ENCODE measurements at places on chromosomes 11 and 22.

- DNase-seq: peak; percentile 44
Measured at GRCh38 chr11:124961972-124962609, 8.1 kb downstream of the CCDC15 start.

- DNase-seq: no peak
Measured at GRCh38 chr11:3626250-3626960, 15.4 kb downstream of the ART5 start.

- DNase-seq: no peak
Measured at GRCh38 chr11:12757416-12757815, 83.2 kb downstream of the TEAD1 start.

- DNase-seq: no peak
Measured at GRCh38 chr11:123373754-123374621, 56.1 kb upstream of the GRAMD1B start.

DNA sequence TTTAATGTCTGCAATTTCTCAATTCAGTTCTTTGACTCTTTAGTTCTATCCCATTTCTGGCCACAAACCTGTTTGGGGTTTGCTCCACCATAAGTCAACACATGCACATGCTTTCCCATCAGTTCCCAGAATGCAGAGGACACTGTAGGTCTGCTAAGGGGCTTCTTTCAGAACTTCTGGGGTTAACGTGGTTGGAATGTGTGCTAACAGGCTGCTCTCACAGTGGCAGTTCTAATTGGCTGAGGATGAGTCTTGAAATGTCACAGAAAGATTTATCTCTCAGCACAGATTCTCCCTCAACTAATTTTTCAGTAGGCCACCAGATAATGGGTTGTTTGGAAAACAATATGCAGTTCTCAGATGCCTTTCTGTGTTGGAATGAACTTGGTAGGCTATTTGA is 703.4 kb downstream of the NTM start:
- DNase-seq: no peak

DNA sequence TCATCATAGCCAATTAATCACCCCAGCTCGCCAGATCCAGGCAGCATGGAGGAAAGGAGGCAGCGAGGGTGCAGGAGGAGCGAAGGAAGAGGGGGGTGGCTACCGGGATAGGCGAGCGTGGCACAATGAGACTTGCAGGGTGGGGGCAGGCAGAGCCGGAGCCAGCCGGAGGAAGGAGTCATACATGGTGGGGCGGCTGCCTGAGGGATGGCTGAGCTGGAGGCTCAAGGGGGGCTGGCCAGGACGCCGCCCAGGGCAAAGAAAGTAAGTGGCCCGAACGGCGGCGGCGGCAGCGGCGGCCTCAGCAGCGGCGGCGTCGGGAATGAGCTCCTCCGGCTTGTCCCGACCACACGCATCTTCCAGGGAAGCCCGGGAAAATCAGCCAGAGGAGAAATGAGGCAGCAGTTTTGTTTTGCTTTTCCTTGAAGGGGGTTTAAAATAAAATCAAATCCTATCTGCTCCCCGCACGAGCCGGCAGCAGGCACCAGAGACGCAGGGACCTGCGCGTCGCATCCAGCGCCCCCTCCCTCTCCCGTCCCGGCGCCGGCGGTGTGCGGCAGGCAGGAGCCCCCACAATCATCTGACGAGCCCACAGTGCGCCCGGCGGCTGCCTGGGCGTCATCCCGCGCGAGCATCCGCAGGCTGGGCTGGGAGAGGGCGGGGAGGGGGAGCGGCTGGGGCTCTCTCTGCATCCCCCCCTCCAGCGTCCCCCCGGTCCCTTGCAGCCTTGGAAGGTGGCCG is 263.6 kb downstream of the CTTN start:
- DNase-seq: no peak

DNA sequence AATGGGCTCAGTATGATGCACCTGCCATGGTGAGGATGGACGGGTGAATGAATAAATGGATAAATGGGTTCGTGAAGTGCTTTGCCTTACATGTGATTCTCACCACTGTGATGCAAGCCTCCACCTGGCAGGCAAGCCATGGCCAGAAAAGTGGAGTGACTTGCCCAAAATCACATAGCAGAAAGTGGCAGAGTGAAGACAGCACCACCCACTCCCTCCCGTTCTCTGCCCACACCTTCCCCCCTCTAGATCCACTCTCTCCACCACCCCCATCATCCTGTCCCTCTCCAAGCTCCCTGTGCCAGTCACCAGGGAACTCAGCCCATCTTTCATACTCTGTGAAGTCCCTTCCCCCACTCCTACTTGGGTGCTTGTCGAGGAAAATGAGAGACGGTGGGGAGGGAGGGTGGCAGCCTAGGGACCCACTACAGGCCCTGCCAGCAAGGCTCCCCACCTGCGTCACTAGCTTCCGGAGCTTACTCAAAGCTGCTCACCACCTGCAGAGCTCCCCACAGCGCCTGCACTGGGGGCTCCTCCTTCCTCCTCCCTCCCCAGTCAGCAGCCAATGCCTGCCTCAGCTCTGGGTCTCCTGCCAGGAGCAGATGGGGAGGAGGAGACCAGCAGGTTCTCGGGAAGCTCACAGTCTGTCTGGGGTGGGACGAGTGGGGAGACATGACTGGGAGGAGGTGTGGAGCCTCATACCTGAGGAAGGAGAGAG is 82.3 kb downstream of the PDE2A start:
- DNase-seq: peak; percentile 39

- DNase-seq: no peak
Measured at GRCh38 chr11:113349528-113349927, 35.1 kb downstream of the TTC12 start.

DNA sequence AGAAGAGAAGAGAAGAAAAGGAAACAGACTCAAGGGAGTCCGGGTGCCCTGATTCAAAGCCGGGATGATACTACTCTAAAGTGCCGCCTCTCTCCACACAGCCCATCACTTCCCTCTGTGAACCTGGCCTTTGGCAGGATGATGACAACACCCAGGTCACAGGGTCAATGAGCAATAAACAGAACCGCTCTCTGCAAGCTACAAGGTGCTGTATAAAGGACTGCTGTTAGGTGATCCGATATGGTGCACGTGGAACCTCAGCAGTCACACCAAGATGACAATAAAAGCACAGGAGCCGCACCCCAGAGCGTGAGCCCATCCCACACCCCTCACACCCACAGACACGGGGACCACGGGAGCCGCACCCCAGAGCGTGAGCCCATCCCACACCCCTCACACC is 10.7 kb downstream of the TTLL1 start:
- no peak for DNase-seq

DNA sequence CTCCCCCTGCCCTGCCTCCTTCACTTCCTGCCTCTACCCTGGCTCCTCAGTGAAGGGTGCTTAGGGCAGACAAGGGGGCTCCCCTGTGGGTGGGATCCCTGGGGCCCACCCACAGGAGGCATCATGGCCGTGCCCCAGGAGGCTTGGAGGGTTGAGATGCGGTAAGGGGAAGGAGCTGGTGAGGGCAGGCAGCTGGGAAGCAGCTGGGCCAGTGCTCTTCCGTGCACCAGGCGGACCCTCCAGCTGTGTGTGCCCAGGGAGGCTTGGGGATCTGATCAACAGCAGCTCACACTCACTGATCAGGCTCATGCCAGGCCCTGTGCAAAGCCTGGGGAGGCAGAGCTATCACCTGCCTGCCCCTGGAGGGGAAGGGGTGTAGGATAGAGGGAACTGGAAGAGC is 59.3 kb upstream of the TTLL12 start:
- no peak for DNase-seq

- no peak for DNase-seq
Measured at GRCh38 chr11:130865091-130865773, 51.0 kb downstream of the SNX19 start.

DNA sequence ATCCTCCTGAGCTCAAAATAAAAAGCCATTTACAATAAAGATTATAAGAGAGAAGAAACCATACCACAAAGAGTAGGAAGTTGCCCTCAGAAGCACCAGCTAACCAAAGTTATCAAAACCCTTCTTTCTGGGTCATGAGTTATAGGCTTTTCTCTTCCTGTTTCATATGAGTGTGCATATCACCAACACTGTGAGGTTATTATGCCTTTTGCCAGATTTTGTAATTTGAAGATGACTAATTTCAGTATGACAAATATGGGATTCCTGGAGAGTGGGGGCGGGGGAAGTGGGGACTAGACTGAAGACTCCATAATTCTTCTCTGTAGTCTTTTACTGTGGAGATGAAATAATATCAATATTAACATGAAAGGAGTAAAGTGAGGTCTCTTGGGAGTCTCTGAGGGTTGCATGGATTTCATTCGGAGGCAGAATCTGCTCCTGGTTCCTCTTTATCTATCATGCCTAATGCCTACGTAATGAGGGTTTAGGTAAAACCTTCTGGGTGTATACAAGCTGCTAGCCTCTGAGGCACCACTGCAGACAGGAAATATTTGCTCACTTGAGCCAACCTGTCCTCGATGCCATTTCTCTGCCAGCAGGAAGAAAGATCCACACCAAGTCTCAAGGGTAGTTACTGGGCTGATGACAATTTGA is 2.1 kb downstream of the LPXN start:
- peak; percentile 58 for DNase-seq

- DNase-seq: no peak
Measured at GRCh38 chr22:25357132-25357455, 137.7 kb downstream of the CRYBB2 start.

GRCh38 chr22:28015676-28016601 is 96.9 kb upstream of the PITPNB start:
- no peak for DNase-seq

GRCh38 chr11:83956119-83956697 is 670.0 kb upstream of the CCDC90B start:
- DNase-seq: no peak

GRCh38 chr11:62843466-62843865 is 4.1 kb upstream of the WDR74 start:
- DNase-seq: no peak

DNA sequence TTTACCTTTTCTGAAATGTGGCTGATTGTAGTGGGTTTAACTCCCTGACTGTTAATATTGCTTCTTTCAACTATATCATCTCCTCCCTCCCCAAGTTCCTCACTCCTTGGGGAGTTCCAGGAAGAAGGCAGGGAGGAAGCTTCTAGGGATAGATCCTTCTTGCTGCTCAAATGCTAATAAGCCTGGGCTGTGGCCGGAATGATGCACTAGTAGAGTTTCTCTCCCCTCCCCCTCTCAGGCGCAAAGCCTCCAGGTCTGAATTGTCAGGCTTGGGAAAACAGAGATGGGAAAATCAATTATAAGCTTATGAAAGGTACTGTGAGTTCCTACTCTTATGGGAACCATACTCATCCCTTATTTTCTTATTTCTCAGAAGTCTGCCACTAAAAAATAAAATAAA is 30.8 kb downstream of the FEZ1 start:
- no peak for DNase-seq

DNA sequence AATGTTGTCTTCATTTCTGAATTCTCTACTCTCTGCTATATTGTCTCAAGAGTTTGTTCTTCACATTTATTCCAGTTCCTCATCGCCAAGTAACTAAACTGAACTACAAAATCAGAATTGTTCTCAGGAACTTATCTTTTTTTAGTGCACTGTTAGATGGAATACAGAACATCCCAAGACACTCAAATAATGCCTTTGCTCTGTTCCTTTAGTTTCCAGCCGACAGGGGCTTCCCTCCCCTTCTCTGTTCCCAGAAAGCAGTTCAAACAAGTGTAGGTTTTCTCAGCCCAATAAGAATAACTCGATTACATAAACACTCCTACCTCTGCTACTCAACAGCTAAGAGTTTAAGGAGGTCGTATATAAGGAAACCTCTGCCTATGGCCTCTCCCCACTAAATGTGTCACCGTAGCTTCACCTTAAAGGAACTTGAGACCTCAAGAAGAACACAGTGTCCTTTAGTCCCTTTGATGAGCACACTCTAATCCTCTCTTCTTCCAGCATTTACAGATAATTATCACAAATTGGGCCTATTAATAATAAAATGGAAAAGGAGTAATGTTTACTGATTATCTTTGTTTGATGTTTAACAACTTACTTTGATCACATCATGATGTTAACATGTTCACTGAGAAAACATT is 6.9 kb downstream of the POU2AF3 start:
- no peak for DNase-seq

DNA sequence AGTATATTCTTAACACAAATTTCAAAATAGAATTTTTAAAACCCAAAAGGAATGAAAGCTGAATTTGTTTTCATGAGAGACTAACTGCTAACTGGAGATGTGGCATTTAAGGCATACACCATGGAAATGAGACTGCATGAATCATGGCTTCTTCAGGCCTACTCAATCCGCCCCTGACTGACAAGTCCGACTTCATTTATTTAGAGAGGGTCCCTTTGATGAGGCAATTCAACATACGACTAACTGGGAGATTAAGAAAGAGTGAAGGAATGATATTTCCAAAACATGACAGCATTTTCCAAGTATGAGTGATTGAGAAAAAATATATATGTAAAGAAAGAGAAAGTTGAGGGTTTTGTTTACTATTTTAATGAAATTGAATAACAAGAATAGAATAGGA is 720.1 kb downstream of the DLG2 start:
- no peak for DNase-seq

GRCh38 chr11:4482445-4482844 is at the start of gene OR52K1:
OR52K1 (plus strand) TSS chr11:4482646; CDS start chr11:4488901, 6,255 bp downstream.
- DNase-seq: no peak

DNA sequence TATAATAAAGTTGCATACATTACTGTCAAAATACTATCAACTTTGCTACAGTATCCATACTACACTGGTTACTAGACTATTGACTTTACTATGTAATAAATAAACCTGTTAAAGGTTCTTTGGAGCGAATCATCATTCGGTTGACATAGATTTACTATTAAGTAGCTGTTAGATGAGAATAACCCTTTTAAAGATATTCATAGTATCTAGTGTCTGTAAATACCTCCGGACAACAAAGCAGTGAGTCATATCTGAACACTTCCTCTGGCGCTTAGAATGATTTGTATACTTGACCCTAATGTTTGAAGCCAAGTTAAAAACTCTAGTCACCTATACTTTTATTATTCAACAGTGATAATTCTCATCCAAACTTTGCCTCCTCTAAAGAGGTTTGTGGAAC is 84.7 kb downstream of the MSANTD4 start:
- no peak for DNase-seq

- DNase-seq: no peak
Measured at GRCh38 chr11:18844753-18845367, 53.3 kb upstream of the PTPN5 start.

DNA sequence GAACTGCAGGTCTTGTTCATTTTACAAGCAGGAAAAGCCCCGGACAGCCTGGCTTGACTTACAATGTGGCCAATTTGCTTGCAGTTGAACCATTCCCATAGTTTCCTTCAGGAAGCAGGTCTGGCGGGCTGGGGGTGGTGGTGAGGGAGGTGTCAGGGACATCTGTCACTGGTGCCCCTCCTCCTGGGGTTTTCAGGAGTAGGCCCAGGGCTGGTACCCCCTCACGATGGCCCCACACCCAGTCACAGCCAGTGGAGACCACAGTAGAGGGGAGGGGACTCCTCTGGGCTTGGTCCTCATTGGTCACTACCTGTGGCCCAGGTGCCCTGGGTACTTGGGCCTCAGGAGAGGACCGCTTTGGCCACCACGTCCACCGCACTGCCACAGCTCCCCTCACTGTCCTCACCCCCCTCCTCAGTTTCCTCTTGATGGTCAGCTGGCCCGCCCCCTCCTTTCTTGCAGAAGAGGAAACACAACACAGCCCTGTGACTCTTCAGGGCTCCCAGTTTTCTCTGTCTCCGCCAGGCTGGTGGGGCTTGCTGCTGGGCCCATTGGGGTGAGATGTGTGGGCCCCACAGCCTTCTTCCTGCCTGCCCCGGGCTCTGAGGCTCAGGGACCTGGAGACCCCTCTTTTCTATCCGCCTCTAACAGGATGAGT is 39.8 kb upstream of the SHISAL1 start:
- no peak for DNase-seq

- no peak for DNase-seq
Measured at GRCh38 chr11:78812513-78813293, 238.0 kb upstream of the NARS2 start.
